CD4-positive, alpha-beta T cell treated with Interleukin-2 at 100 ng/mL for 4 hours (primary cell): ENCODE measurements at places on chromosomes 3 and 15.

GRCh38 chr3:42497009-42497731 is 5.3 kb upstream of the VIPR1 start:
- no peak for DNase-seq

- DNase-seq = no peak
These were observed 121.6 kb downstream of the TMEM108 start for GRCh38 chr3:133159498-133160475.

DNA sequence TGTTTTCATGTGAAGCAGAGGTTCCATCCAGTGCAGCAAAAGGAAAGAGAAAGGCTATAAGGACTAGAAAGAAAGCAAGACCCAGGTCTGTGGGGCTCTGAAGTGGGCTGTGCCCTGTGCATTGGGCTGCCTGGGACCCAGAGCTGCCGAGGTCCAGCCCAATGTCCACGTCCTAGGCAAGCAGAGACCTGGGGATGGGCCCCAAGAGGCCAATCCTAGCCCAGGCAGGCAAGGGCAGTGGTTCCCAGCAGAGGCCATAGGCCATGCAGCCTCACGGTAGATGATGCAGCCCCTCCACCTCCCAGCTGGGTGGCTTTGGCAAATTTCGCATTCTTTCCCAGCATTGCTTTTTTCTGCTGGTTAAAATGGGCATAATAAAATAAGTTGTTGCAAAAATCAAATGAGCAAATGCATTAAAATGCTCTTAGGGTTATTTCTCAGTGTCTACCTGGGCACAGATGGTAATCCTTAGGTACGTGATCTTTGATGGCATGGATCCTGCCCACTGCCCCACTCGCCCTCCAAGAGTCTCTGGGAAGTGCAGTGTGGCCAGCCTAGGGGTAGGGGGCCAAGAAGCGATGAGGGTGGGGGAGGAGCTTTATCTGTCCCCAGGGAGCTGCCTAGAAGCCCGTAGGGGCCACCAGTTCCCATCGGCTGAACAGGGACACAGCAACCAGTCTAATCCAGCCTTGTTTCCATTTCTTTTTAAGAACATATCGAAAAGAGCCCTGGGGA is 22.3 kb upstream of the GP9 start:
- DNase-seq = no peak

GRCh38 chr15:40157778-40158447 is 3.0 kb upstream of the BUB1B start:
- DNase-seq = no peak

DNA sequence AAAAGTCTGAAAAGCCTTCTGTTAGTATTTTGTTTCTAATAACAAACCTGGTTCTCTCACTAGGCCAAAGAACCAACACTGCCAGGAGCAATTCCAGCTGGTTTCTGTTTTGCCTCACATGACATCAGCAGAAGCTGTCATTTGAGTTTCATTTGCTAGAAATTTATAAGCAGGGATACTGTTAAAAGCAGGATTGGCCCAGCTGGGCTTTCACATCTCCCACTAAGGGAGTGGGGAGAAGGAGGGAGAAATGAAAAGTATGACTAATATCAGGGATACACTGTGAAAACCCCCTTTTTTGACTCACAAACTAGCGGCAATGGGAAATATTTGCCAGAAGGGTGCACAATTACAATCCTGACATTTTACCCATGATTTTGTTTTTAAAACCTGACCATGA is 5.3 kb downstream of the CCDC80 start:
- no peak for DNase-seq

DNA sequence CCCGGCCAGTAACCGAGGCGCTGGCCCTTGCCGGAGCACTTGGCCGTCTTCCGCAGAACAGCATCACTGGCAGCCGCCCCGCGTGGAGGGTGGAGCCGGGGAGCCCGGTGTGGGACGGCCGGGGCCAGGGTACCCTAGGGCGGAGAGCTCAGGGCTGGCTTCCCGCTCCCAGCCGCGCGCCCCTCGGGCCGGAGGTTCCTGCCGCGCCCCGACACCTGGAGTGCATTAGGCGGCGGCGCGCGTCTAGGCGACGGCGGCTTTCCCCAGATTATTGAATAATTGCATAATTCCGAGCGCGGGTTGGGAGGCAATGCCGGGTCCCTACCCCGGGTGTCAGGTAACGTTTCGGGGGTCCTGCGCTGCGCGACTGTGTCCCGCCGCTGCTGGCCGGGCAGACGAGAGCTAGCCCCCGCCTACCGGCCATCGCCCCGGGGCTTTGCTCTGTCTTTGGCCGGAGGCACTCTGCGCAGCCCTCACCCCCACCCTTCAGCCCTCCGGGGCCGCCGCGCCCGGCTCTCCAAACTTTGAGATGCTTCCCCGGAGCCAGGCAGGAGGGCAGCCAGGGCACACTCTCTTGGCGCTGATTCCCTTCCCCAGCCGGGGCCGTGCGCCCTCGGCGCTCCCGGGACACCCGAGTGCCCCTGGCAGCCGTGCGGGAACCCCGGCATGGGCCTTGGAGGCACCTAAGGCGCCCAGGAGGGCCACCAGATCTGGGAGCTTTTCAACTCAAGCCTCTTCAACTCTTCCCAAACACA is 749 bp downstream of the ITGA11 start:
- no peak for DNase-seq

DNA sequence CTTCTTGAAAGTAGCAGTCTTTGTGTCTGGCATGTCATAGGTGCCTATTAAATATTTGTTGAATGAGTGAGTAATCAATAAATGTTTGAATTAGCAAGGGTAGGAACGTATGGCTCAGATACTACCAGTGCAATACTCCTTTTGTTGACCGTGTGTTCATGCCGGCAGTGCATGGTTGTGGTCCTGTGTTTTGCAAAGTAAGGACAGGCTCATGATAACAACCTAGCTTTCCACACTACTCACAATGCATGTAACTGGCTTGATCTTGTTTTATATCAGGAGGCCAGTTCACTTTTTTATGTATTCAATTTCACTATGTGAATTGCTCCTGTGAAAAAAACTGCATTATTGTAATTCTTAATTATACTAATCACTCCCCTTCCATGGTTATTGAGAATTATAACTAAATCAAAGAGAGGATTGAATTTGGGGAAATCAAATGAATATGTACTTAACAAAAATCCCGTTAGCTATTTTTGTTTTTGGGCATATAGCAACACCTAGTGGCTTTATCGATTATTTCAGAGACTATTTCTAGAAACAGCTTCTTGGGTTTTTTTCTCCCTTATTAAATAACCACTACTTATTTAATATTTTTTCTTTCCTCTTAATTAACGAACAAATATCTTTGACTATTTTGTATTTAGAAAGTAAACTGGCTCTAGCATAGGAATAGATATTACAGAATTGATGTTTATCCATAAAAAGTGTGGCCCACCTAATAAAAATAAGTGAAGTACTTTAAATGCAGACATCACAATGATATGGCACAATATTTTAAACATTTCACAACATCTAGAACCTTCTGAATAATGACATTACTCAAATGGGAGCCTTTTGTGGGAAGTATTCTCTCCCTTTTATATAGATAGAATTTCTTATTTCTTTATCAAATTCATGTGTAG is 218.5 kb downstream of the BBX start:
- peak; percentile 36 for DNase-seq

- DNase-seq = no peak
These were observed 257.5 kb downstream of the SHQ1 start for GRCh38 chr3:72590732-72591221.

DNA sequence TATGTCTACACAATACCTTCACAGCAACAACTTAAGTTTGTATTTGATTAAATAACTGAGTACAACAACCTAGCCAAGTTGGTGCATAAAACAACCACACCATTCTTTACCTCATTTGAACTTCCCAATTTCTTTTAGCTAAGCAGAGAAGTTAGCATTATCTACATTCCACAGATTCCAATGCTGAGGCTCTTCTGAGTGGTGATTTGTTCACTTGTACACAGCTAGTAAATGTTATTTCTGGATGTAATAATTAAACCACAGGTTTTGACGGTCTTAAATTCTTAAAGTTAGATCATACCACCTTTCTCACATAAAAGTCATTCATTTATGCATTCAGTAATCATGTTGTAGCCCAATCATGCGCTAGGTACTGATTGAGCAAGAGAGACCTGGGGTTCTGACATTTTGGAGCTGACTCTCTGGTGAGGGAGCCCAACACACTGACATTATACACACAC is 102.5 kb downstream of the SST start:
- no peak for DNase-seq

- DNase-seq = no peak
These were observed 22.5 kb upstream of the AQP9 start for GRCh38 chr15:58115692-58116091.

- no peak for DNase-seq
These were observed 849.8 kb downstream of the NSUN3 start for GRCh38 chr3:94912656-94913055.
